ENCODE measurements at places on chromosomes 4 and X.

- no peak for DNase-seq
Observed at GRCh38 chrX:49664824-49665223, 31.0 kb downstream of the PAGE1 start.

DNA sequence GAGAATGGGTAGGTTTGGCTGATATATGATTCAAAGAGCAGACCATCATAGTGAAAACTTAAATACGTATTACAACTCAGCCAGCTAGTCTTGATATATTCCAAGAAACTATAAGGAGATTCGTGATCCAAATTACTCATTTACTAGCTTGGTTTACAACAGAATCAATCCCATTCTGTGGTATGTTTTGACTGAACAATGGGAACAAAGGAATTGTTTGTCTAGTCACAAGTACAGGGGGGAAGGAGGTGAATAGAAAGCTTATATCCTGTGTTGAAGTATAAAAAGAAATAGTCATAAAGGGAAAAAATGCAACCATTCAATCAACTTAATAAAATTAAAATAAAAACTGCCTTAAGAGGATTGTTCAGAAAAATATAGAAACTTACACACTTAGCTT lies 17.0 kb downstream of the C4orf54 start:
- no peak for DNase-seq

DNA sequence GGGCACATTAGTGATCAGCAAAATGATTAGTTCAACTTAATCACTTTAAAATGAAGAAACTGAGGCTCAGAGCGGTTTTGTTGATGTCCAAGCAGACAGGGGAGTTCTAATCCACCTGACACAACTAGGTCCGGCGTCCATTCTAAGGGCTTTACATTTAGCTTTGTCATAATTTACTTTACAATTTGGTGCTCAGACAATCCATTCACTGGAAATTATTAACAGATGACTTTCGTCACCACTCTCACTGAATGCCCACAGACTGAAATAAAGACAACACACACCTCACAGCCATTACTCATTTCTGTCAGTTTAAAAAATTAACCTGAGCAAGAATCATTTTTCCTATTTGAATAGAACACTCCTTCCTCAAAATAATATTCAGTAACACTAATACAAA lies 10.8 kb downstream of the NR3C2 start:
- DNase-seq, result no peak

DNA sequence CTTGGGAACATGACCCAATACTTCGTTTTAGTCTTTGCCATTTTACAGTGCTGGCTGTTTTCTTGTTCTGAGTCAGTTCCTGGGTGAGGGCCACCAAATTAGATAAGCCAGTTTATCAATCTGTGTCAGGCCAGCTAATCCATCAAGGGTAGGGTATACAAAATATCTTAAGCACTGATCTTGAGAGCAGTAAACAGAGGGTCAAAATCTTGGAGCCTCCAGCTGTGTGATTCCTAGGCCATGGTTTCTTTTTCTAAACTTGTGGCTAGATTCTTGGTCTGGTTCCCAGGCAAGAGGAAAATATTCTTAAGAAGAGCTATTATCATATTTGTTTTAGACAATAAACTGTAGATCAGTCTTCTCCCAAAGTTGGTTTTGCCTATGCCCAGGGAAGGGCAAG lies 1396.6 kb upstream of the PABPC4L start:
- no peak for DNase-seq

GRCh38 chr4:84530454-84530853 lies 31.4 kb upstream of the NKX6-1 start:
- DNase-seq, result no peak

GRCh38 chr4:185358959-185359358 lies 36.8 kb downstream of the LRP2BP start:
- DNase-seq, result no peak

DNA sequence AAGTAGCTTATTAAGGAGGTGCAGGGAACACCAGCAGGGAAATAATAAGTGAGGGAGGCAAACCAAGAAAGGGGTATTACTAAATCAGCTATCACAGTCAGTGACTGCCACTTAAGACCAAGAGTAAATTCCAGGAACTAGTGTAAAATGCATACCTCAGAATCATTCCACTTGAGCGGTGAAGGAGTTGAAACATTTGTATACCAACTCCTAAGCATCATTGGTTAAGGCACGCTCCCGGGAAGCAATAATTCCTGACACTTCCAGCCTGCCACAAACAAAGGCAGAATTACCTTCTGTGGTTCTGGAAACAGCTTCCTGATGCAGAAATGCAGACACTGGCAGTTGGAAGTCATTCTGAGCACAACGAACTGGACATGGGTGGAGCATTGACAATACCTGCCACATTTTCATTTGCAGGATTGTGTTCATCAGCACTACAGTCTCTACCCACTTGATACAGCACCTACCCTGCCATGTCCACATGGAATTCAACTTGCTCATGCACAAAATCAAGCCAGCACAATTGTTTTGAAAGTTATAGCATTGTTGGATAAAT lies 82.1 kb downstream of the PPP1R2C start:
- no peak for DNase-seq

DNA sequence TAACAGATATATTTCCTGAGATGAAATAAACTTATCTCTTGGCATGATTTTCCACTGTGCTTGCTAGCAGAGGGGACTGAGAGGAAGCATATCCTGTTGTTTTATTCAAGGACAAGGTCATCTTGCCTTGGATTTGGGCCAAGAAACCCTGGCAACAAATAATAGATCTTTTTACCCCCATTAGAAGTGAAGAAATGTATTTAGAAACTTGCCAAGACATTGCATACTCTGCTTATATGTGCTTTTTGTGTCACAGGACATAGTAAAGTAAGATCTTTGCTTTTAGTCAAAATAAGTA lies 170.2 kb downstream of the RAPGEF2 start:
- DNase-seq, result no peak

DNA sequence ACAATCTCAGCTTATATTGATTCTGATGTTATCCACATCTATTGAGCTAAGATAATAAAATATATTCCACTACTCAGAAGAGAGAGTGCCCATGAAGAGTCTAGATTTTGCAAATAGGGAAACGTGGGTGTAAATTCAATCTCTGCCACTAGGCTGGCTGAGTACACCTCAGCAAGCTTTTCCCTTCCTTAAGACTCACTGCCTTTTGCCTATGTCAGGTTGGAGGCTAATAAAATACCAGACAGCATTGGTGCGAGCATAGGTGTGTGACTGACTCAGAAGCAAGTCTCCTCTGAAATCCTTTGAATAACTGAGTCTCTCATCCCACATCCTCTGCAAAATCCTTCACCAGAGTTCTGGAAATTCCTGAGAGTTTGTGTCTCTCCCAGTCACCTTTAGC lies 405.4 kb upstream of the CPEB2 start:
- DNase-seq, result peak; percentile 20

- DNase-seq, result no peak
Observed at GRCh38 chr4:141340458-141340857, 119.8 kb downstream of the ZNF330 start.

- peak; percentile 2 for DNase-seq
Observed at GRCh38 chrX:100477467-100477866, 67.4 kb upstream of the PCDH19 start.

GRCh38 chrX:69229436-69229835 lies 64.2 kb upstream of the PJA1 start:
- no peak for DNase-seq

GRCh38 chr4:73224886-73225285 lies 33.7 kb downstream of the ANKRD17 start:
- no peak for DNase-seq

DNA sequence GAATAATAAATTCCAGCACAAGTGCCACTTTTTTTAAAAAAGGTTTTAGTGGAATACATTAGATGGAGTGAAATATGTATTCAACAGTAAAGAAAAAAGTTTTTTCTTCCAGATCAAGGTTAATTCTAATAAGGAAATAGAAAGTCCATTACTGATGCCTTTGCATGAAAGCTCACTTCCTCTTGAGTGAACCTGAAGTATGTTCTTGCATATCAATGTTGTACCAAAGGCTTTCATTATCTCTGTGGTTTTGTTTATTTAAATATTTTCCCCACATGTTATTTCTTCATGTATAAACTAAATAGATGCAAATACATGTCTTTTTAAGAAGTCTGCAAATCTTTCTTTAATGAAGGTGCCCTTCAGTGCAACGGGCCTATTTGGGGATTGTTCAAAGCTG lies 307.9 kb downstream of the C4orf33 start:
- DNase-seq, result no peak

GRCh38 chrX:133979641-133980230 lies 5.7 kb downstream of the GPC3 start:
- DNase-seq, result no peak

- no peak for DNase-seq
Observed at GRCh38 chr4:42778349-42778748, 114.2 kb upstream of the GRXCR1 start.

GRCh38 chrX:68686097-68686977 lies 38.9 kb downstream of the STARD8 start:
- DNase-seq, result peak; percentile 79

GRCh38 chr4:83722730-83723269 lies 186.9 kb downstream of the GPAT3 start:
- no peak for DNase-seq

- DNase-seq, result no peak
Observed at GRCh38 chrX:15376956-15377355, 7.3 kb downstream of the VEGFD start.

GRCh38 chr4:94571298-94571697 lies 119.6 kb downstream of the PDLIM5 start:
- peak; percentile 7 for DNase-seq

DNA sequence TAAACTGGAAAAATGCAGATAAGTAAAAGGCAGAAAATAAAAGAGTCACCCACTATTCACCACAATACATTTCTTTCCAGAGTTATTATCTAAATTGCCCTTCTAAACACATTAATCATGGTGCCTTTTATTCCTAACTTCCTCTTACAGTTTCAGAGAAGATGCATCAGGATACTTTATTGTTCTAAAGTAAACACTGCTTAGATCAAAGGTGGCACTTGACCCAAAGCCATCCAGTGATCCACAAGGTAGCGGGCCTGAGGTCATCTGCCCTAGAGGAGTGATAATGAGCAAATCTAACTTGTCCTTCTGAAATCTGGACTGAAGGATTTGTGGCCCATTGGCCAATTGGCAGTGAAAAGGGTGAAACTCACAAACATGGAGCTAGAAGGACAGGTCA lies 12.0 kb upstream of the TMEM154 start:
- DNase-seq, result no peak

GRCh38 chr4:52863324-52863723 lies 1.2 kb downstream of the RASL11B start:
- peak; percentile 55 for DNase-seq

- DNase-seq, result no peak
Observed at GRCh38 chr4:89158884-89159503, 47.7 kb downstream of the TIGD2 start.

DNA sequence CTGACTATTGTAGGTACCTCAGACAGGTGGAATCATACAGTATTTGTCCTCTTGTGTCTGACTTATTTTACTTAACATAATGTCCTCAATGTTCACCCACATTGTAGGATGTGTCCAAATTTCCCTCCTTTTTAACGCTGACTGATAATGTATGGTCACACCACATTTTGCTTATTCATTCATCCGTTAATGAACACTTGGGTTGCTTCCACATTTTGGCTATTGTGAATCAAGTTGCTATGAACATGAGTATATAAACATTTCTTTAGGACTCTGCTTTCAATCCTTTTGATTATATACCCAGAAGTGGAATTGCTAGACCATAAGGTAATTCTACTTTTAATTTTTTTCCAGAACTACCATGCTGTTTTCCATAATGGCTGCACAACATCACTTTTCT lies 87.0 kb upstream of the NDP start:
- no peak for DNase-seq

GRCh38 chr4:174550541-174550940 lies 28.3 kb upstream of the HPGD start:
- no peak for DNase-seq

DNA sequence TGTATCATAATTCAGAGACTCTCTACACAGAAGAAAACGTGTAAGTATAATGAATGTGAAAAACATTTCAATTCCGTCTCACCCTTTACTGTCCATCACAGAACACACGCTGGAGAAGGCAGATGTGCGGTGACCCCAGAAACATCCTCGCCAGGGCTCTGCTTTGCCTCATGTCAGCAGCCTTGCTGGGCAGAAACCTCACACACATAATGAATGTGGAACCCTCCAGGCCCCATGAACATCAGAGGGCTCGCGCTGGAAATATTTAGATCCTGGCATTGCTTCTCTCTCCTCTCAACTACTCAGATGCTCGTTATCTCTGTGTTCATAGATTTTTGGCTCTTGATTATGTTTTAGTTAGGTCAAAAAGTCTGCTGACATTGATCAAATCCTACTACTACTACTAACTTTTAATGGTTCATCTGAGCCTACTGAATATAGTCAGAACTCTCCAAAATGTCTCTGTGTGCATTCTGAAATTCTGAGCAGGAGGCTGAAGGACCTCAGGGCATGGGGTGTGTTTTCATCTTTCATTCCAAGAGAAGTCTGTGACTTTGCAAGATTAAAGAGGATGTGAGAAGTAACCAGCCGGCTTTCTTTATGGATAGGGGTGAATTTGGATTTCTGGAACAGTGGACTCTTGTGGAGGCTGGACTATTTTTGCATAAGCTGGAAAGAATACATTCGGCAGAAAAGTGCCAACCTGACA lies 27.0 kb downstream of the SMIM43 start:
- DNase-seq, result no peak

DNA sequence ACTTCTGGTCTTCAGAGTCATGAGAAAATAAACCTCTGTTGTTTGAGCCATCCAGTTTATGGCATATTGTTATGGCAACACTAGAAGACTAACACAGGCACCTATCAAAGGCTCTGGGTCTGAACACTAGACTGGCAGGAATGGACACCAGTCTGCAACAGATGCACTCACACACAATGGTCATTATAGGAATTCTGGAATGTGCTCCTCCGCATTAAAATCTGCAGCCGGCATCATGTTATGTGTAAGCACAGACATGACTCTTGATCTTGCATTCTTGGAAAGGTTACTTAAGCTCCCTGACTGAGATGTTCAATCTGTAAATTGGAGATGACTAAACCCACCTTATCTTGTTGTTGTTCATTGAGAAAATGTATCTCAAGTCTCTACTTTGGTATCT lies 112.3 kb upstream of the ZNF518B start:
- DNase-seq, result no peak

- peak; percentile 49 for DNase-seq
Observed at GRCh38 chr4:5889002-5889696, 3.7 kb downstream of the CRMP1 start.

- peak; percentile 71 for DNase-seq
Observed at GRCh38 chrX:150219374-150220185, 143.5 kb upstream of the MAMLD1 start.

- DNase-seq, result no peak
Observed at GRCh38 chr4:86977621-86978184, 42.9 kb downstream of the AFF1 start.

DNA sequence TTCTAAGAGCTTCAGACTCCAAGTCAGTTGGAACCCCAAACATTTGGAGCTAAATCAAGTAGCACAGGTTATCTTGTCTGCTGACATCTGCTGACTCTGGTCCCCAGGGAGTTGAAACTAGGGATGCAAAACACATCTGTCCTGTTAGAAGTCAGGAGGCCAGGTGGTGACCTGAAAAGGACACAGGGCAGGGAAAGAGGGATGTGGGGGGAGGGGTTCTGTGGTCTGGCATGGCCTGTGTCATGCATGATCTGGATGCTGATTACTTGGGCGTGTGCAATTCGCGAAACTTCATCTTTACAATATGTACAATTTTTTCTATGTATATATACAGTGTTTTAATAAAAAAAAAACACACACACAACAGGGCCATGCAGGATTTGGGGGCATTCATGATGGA lies 55.3 kb downstream of the FHDC1 start:
- no peak for DNase-seq

GRCh38 chrX:48791063-48791820 lies 4.9 kb downstream of the GATA1 start:
- no peak for DNase-seq

- no peak for DNase-seq
Observed at GRCh38 chrX:134625315-134625718, 33.0 kb downstream of the PLAC1 start.

Data from H7 (cell line).